GM23248 (cell line): ENCODE measurements at places on chromosomes 1 and 21. TPM values are rescaled to one million over a fixed set of nuclear protein-coding genes. Genes with fewer than 3 reads are reported as not detected.
A peak's percentile ranks its signal among the peaks of the same experiment; 100 is the strongest.

DNA sequence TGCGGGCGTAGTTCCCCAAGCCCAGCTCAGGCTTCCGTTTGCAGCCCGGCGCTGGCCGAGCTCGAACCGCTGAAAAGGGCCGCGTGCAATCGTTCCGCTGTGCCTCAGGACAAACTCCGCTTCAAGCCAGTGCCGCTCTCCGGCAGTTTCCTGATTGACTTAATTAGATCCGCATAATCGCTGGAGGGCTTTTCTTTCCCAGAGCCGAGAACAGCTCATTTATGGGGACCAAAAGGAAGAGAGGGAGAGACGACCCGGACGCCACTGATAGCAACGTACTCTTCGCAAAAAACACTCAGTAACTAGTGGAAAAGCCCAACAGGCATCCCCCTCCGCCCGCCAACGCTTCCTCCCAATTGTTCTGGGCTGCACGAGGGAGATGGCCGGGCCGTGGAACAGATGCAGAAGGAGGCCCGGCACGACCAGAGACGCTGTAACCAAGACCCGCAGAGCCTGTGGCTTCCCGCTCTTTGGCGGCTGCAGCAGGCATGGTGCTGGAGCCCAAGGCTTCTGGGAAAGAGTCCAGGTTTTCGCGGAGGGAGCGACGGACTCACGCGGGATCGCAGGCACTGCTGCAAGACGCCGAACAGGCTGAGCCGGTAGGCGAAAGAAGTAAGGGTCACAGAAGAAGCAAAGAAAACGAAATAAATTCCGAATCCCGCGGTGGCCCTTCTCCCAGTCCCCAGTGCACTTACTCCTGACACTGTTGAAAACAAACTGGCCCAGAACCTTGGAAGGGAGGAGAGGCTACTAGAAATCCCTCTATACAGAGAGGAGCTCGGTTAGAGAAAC is 3.6 kb upstream of the FOXD2 start:
- peak; percentile 72 for DNase-seq

Gene ADGRB2
- 3.6 and 3.9 TPM in 2 replicates for total RNA-seq

GRCh38 chr1:41493117-41493536 is 8.6 kb upstream of the EDN2 start:
- DNase-seq = peak; percentile 94

- no peak for DNase-seq
These were observed 17.5 kb upstream of the C1orf105 start for GRCh38 chr1:172402878-172403569.

DNA sequence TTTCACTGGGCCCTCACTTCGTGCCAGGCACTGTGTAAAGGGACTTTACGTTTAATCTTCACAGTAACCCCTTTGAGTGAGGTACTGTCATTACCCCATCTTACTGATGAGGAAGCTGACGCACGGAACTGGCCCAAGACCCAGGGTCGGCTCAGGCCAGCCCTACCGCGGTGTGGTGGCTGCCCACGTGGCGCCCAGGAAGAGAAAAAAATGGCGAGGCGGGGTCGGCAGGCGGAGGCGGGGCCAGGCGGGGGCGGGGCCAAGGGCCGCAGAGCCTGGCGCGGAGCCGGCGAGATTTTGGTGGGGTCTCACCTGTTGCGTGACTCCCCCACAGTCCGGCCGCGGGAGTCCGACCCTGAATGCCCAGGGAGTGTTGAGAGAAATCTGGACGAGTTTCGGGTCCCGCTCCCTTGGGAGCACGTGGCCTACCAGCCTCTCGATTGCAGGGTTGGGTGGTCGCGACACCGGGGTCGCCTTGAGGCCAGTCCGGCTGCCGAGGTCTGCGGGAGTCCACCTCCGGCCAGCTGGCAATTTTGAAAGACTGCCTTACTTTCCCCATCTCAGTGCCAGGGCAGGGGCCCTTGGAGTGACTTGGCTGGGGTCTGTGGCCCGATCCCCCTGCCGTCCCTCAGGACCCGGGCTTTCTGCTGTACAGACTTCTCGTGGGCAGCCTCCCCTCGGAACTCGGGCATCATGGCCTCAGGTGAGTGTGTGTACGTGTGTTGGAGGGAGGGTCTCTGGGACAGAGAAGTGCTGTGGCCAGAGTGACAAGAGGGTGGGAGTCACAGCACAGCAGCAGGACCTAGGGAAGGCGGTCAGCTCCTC is at the start of the genes AMPD2 and GNAT2:
TSS of gene AMPD2 (plus strand) at position 262 of the 825 bp plus-strand sequence. CDS start 1,339 bp downstream, outside the sequence.
TSS of gene GNAT2 (minus strand) at position 41 of the 825 bp plus-strand sequence. CDS start 6,746 bp downstream, outside the sequence.
- DNase-seq = peak; percentile 94

- no peak for DNase-seq
These were observed 13.3 kb upstream of the BRWD1 start for GRCh38 chr21:39326607-39327307.

Gene SMIM1
- total RNA-seq = not detected in 2 replicates

GRCh38 chr1:27130798-27131197 is 24.1 kb downstream of the SLC9A1 start:
- no peak for DNase-seq

Gene SEMA4A
- total RNA-seq = 1.1 TPM in 1 of 2 replicates, not detected in the other

- DNase-seq = no peak
These were observed 127.8 kb downstream of the TBX19 start for GRCh38 chr1:168408539-168408865.

DNA sequence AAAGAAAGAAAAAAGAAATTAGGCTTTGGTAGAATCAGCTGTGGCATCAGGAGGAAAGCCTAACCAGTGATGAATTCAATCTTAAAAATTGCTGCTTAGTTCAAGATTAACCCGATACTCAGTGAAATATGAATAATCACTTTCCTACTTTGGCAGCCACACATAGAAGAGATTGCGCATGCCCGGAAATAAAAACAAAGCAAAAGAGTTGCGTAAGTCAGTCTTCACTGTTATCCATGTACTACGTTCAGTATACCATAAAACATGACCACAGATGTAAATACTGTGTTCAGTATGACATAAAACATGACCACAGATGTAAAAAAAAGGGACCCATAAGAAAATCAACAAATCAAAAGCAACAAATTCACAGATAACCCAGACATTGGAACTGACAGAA is 19.2 kb downstream of the CD1D start:
- DNase-seq = no peak

DNA sequence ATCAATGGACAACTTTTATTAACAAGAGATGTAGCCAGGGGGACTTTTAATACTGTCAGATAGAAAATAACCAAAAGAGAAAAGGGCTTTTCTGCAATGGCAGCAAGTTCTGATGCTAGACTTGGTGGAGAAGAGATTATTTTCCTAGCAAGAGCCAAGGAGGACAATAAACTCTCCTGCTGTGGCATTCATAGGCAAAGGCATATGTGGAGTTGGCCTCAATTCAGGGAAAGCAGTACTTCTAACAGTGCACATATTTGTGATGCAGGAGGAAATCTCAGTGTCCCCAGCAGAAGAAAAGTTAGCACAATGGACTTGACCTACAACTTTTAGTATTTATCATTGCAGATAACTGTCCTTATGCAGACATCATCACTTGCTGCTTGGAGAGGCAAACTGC is 75.1 kb upstream of the GRIK1 start:
- no peak for DNase-seq

- DNase-seq = peak; percentile 71
These were observed 53.2 kb downstream of the CNN3 start for GRCh38 chr1:94873520-94874351.
